ENCODE measurements at places on chromosomes 3 and 15.

DNA sequence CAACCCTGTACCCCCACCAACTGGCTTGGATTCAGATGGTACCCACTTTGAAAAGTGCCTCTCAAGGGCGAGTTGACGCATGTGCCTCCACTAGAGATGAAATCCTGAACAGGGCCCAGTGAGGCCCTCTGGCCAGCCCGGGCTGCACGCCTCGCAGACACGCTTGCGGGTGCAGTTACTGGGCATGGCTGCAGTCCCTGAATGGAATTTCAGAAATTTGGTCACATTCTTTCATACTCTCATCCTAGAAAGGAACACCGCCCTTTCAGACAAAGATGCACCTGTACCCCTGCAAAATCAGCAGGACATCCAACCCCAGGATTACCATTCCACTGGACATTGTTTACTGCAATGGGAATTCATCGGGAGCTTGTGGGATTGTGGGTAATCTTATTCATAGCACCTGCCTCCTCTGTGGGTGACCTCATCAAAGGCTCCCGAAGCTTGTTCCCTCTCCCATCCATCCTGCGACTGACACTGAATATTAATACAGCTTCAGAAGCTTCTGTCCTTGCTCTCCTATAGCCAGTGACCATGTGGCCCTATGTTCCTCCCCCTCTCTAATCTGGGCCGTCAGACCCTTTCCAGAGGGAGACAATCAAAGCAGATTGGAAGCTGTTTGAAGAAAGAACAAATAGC is 42.5 kb upstream of the TPM1 start:
- DNase-seq, result no peak

GRCh38 chr15:31511707-31512310 is 185.2 kb downstream of the KLF13 start:
- no peak for DNase-seq

GRCh38 chr3:136992115-136992514 is 34.3 kb downstream of the IL20RB start:
- DNase-seq, result no peak

GRCh38 chr3:41162541-41162940 is 36.8 kb upstream of the CTNNB1 start:
- no peak for DNase-seq

GRCh38 chr3:190012314-190012782 is 108.3 kb downstream of the P3H2 start:
- no peak for DNase-seq

DNA sequence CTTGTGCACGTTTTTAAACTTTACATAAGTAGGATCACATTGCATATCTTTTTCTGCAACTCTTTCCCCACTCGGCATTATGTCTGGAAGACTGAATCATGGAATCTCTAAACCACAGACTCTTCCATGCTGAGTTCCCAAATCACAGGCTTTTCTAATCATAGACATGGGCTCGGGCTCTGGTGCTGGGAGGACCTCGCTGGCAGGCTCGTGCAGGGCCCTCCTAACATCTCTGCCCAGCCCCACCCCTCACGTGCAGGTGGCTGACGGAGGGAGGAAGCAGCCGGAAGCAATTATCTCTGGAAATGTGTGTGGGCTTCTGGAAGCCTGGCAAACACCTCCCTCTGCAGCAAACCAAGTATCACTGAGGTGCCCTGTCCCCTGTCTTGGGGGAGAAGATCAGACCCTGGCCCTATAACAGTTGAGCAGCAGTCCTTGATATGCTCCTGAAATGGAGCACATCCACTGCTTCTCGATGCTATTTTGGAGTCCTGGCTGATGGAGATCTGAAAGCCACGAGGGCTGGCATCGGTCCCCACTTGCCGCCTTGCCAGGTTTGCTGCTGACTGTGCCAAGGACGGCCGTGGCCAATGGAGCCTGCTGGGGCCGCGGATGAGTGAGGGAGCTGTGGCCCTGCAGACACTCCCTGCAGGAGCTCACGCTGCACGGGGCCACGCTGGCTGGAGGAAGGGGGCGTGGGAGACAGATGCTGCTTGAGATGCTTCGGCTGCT is 4.4 kb upstream of the IQSEC1 start:
- DNase-seq, result no peak

- no peak for DNase-seq
Observed at GRCh38 chr3:39404943-39405686, 1.4 kb upstream of the RPSA start.

DNA sequence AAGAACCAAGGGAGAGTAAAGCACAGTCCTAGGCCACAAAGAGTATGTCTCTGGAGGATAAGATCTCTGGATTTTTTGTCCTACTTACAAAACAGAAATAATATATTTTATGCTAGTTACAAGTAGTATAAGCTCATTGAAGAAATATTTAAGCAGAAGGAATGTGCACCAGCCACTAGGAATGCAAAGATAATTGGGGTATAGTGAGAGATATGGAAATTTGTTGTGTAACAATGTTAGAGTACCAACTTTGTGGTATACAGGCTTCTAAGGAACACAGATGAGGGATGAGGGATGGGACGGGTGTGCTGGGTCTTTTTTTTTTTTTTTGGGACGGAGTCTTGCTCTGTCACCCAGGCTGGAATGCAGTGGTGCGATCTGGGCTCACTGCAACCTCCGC is 26.5 kb downstream of the AKAP13 start:
- DNase-seq, result no peak

DNA sequence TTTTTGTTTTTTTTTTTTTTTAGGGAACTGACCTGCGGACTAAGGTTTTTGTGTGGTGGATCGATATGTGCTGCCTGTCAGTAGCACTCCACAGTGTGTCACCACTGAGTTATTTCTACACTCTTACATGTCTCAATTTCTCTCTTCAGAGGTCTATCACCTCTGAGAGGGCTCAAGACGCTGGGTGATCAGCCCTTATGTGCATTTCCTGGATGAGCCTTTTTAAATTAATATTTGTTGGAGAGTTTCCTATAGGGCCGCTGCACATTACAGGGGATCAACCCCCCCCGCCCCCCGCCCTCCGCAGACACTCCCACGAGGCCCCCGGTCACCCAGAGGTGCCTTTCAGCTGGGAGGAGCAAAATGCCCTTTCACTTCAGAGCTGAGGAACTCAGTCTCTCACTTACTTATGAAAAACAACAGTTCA is 34.5 kb upstream of the AP4E1 start:
- peak; percentile 8 for DNase-seq

DNA sequence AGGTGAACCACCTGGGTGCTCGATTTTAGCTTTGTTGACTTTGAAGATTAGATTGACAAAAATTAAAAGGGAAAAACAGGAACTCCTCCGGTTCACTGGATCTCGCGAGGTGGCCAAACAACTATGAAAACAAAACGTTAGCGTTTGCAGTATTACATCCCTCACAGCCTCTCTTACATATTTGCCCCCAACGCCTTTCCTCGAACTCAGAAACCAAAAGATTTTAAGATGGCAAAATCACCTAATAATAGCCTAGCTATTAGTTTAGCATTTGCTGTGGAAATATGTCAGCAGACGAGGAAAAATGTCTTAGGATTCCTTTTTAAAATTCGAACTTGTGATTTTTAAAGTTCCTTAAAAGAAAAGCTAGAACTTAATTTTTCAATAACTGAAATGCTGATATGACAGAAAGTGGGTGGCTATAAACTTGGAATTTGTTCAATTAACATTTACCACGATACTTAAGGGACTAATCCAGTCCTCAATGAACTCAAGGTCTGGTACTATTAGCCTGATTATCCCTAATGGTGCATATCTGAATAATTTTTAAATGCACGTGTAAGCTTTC is 491 bp upstream of the SENP7 start:
- DNase-seq, result no peak

GRCh38 chr3:106341087-106341486 is 472.3 kb upstream of the CBLB start:
- no peak for DNase-seq

DNA sequence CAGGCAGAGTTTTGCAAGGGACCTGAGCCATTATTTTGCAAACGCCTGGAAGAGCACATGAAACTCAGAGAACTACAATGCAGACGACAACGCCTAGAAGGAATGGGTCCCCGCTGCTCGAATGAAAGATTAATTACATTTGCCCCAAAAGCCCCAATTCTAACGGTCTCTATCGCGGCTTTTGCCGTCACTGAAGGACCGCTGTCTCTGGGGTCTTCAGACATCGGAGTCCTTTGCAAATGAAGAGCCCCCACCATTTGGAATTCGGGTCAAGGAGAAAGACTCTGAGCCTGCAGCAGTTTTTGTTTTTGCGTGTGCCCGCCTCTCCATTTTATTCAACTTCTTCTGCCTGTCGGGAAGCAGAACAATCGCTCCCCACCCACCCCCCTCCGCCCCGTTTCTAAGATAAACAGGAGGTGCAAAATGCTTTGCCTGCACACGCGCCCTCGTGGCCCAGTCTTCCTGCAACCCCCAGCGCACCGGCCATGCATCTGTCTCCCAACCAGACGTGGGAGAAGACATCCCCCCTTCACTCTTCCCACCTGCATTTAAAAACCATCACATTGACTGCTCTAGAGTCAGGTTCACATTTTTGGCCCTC is 13.5 kb downstream of the SOX2 start:
- no peak for DNase-seq

Measured in erythroblast (primary cell).